Hepatocyte (in vitro differentiated cells): ENCODE measurements at places on chromosomes 13 and 19. TPM values are rescaled to one million over a fixed set of nuclear protein-coding genes. Genes with fewer than 3 reads are reported as not detected.
A peak's percentile ranks its signal among the peaks of the same experiment; 100 is the strongest.

Gene PNPLA6
- total RNA-seq: 39.9 and 43.0 TPM in 2 replicates

Gene CGB5
- 1.5 and 1.9 TPM in 2 replicates for total RNA-seq

Gene KPNA3
- 56.8 and 61.8 TPM in 2 replicates for total RNA-seq

Gene ZNF443
- total RNA-seq: 6.0 and 7.5 TPM in 2 replicates

DNA sequence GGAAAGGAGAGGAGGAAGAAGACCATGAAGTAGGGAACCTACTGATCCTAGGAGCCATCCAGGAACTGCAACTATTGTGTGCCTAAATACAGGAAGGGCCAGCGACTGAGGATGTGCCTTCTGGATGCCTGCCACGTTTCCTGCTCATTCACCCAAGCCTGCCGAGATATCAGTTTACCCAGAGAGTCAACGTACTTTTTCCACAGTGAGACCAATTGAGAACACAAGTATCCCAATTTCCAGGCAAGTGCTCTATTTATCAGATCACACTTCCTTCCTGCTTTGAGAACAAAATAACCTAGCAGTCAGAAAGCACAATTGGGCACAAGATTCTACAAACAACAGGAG, 122.4 kb downstream of the AKAP11 start:
- H3K27ac ChIP-seq: no peak overlapping the region
- H3K36me3 ChIP-seq: no peaks in the 10 kb centered on the region
- no peaks in the 10 kb centered on the region for H3K27me3 ChIP-seq
- H3K4me1 ChIP-seq: no peaks in the 10 kb centered on the region
- no peak overlapping the region for H3K4me3 ChIP-seq

- no peaks in the 10 kb centered on the region for H3K27me3 ChIP-seq
- H3K4me1 ChIP-seq: no peaks in the 10 kb centered on the region
Measured at GRCh38 chr19:28486926-28487325, 726.0 kb downstream of the UQCRFS1 start.

DNA sequence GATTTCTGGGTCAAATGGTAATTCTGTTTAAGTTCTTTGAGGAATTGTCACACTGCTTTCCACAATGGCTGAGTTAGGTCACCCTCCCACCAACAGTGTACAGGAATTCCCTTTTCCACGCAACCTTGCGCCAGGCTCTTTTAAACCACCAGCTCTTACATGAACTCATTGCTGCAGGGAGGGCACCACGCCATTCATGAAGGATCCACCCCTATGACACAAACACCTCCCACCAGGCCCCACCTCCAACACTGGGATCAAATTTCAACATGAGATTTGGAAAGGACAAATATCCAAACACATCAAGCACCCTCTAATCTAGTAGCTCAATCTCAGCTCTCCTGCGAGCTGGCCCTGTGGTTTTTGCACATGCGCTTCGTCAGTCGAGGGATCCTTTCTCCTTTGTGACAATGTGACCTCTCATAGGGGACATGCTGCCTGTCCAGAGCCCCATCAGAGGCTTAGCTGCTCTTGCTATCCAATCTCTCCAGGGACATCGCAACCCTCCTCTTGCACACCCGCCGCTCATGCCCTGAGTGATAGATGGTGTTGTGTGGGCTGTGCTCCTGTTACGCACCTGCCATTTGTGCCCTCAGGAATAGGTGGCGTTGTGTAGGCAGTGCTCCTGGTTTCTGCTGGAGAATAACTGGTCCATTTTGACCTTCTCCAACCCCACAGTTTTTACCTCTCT, 328.0 kb downstream of the UQCRFS1 start:
- no peak for DNase-seq
- no peaks in the 10 kb centered on the region for H3K36me3 ChIP-seq
- H3K4me3 ChIP-seq: no peak overlapping the region
- H3K4me1 ChIP-seq: no peaks in the 10 kb centered on the region
- H3K27me3 ChIP-seq: peaks cover 3% of the 10 kb centered on the region
- H3K27ac ChIP-seq: no peak overlapping the region

DNA sequence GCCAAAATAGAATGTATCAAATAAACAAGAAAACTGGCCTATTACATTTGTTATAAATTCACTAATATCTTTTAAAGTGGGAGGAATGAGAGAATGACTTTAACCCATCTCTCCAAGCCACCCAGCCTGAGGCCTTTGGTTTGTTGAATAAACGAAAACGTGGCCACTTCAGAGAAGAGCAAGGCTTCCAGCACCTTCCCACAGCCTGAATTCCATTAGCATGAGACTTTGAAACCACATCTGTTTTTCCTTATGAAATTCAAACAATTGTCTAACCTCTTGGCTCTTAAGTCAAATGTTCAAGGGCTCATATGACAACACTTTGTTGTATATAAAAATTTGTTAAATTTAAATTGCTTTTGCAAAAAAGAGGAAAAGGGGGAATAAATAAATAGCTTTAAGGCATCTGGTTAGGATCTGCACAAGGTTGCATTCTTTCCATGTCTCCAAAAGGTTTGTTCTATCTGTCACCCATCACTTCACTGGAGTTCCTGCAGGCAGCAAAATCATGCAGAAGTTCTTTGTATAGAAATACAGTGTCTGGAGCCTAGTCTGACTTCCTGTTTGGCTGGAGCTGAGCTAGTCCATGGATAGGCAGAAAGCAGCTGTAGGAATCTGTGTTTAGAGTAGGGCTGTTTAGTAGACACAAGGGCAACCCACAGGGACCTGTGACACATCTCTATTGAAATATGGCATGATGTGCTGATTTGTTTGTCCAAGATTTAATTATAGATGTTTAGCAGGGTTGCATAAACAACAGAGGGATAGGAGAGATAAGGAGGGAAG, 502.3 kb downstream of the KCTD12 start:
- no peak overlapping the region for H3K4me3 ChIP-seq
- DNase-seq: peak; percentile 70
- no peaks in the 10 kb centered on the region for H3K27me3 ChIP-seq
- no peaks in the 10 kb centered on the region for H3K36me3 ChIP-seq
- H3K27ac ChIP-seq: peak overlapping the region; percentile 72

GRCh38 chr13:111506621-111507020, 186.2 kb downstream of the TEX29 start:
- DNase-seq: no peak
- no peaks in the 10 kb centered on the region for H3K4me1 ChIP-seq
- no peak overlapping the region for H3K27ac ChIP-seq
- no peak overlapping the region for H3K4me3 ChIP-seq
